ENCODE measurements at places on chromosomes 5 and 9.

GRCh38 chr9:92444841-92445240, 20.6 kb upstream of the OMD start:
- no peak for DNase-seq

DNA sequence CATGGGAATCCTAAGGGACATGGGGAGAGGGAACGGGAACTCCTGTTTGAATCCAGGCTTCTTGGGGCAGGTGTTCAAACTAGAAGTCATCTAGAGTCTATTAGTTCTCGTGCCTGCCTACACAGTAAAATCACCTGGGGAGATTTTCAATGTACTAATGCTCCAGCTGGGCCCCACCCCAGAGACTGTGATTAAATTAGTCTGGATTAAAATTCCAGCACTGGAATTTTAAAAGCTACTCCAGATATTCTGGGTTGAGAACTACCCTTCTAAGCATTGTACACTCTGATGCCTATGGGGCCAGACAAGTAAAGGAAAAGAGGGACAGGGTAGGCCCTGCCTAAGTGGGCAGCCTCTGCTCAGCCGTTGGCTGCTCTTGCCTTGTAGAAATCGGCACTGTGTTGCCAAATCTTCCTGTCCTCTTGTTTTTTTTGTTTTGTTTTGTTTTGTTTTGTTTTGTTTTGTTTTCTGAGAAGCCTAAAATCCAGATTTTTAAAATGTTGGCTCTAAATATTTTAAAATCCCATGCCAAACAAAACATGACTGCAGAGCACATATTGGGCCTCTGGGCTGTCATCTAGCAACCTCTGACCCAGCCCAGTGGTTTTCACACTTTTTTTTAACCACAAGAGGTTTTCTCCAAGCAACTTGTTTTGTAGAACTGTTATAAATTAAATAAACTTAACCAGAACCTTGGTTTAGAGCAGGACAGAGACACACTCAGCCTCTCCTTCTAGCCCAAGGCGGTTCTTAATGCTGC, 29.0 kb downstream of the ADRB2 start:
- DNase-seq: peak; percentile 12

DNA sequence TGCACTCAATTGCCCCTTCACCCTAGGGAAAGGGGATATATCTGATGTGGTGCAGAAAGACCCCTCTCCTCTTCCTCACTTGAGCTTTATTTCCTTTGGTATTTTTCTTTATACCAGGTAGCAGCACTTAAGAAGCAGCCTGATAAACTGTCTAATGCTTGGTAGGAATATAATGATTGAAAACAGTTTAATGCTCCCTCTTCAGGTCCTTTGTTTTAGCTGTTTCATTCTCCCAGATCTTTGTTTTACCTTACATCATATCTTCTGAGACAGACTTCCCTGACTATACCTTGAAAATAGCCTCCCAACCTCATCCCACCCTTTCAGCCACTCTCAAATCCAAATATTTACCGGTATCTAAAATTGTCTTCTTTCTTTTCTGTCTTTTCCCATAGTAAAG, 87.9 kb downstream of the NUDT12 start:
- DNase-seq: no peak

DNA sequence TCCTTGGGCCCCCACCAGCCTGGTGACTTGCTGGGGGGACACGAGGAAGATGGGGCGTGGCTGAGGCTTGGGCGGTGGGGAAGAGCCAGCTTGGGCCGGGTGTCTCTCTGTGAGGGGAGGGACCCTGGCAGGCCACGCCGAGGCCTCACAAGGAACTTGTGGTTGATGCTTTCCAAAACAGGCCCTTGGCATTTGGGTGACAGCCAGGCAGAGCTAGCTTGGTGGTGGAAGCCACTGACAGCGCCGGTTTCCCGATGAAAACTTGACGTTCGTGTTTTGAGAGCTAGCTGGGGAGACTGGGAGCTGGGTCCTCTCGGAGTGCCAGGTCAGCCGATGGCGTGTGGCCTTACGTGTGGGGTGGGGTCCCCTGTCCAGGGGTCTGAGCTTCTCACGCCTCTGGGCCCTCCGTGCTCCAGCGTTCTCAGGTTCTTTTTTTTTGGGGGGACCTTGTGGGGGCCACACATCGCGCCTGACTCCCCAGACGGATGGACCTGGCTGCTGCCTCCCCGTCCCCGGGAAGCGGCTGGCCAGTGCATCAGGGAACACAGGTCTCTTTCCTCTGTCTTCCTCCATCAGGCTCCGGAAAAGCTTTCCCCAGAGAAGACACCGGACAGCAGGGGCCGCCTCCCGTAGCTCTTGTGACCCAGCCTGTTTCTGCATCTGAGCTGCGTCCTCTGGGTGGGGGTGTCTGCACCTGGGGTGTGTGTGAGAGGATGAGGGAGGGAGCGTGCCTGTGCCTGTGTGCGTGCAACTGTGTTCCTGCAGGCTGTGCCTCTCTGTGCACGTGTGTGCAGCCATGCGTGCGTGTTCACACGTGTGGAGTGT, 129.3 kb upstream of the LPCAT1 start:
- no peak for DNase-seq

DNA sequence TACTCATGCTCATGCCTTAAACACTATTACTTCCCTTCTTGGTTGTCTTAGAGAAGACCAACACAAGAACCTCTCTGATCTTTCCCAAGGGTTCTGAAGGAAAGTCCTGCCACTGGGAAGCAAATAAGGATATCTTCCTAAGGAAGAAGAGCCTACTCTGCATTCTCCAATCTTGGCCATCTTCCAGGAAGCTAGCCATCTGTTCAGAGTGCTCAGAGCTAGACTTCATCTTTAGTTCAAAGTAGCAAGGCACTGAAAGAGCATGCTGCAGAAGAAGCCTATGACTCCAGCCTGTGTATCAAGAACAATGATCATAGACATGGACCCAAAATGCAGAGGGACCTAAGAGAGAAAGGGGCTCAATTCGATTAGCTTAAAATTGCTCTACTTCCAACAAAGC, 114.7 kb downstream of the KIAA0825 start:
- DNase-seq: no peak

DNA sequence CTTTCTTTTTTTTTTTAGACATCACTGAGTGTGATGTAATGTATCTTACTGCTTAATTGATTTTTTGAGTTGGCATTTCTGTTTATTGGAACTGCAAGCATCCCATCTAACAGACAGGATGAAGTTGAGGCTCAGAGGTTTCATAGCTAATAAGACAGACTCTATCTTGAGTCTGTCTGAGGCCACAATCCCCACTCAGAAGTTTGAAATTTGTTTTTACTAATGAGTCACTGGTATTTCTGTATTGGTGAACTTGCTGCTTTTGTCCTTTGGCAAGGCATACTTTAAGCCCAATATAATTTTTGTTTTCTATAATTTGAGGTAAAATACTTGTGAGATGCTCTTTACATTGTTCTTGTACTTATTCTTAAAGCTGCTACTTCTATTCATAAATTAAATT, 491.2 kb downstream of the PSAT1 start:
- DNase-seq: no peak

DNA sequence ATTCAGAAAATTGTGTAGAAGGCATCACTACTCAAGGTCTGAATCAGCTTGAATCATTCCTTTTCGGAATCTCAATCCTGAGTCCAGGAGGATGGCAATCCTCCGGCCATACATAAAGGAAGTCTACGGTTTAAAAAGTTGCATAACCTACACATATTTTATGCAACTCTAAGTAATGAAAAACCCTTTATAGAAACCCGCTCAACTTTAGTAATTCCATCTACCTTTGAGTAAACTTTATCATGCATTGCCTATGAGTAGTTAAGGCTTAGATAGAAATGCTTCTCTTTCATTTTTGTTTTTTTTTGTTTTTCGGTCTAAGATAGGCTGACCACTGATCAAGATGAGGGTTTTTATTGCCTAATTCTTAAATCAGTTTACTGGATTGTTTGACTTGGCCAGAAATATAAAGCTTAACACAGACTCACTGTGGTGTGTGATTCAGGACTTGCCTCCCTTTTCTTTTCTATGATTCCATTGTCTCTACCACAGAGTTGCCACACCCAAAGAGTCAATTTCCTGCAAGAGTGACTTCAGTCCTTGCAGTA, 85.0 kb downstream of the LURAP1L start:
- DNase-seq: no peak

Data from stimulated activated CD8-positive, alpha-beta memory T cell treated with anti-CD3 and anti-CD28 coated beads, Interleukin-2, amount 100 ng/mL, for 1 hour (primary cell).